Small intestine (tissue), 16 donors: ENCODE measurements at places on chromosomes 3 and 15.

DNA sequence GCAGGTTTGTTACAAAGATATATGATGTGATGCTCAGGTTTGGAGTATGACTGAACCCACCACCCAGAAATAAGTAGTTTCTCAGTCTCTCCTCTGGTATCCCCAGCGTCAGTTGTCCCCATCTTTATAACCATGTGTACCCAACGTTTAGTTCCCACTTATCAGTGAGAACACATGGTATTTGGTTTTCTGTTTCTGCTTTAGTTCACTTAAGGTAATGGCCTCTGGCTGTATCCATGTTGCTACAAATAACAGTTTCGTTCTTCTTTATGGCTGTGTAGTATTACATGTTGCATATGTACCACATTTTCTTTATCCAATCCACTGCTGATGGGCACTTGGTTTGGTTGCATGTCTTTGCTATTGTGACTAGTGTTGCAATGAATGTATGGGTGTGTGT lies 132.3 kb downstream of the LMLN start:
- no peak for DNase-seq

- DNase-seq = no peak
Observed at GRCh38 chr3:98326105-98326893, 27.4 kb upstream of the OR5K4 start.

- DNase-seq = no peak
Observed at GRCh38 chr3:98095882-98096281, 8.9 kb downstream of the OR5AC2 start.

- DNase-seq = no peak
Observed at GRCh38 chr15:35784745-35785144, 238.8 kb upstream of the DPH6 start.

DNA sequence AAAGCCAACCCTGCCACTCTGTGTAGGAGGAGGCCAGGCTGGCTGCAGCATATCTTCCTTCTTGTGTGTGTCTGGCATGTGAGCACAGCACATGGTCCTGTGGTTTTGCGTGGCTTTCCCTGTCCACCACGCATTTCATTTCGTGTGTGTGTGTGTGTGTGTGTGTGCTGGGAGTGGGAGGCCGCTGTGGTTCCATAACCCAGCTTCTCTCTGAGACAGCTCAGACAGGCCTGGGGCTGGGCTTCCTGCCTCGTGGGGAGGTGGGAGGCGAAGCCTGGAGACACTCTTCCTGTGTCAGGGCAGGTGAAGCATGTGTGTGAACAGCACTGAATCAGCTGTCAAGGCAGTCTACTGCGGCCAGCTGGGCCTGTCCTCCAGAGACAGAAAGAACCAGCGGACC lies 16.0 kb upstream of the MRPS22 start:
- no peak for DNase-seq

DNA sequence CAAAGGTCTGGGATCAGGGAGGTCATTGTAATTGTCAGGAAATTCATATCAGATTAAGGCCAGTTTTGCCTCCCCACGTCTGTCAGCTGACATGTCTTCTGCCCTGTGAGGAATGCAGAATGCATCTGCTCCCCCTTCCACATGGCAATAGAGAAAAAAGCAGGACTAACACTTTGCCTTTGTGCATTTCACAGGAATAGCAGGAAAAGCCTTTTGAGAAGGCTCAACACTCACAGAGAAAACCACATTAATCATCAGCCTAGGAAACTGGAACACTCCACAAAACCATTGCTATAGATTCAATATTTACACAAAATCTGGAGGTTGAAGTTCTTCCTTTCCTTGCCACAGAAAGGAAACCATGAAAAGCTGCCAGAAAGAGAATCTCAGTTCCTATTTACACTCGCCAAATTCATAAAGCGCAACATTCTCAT lies 165.2 kb upstream of the HES1 start:
- DNase-seq = peak; percentile 20

- no peak for DNase-seq
Observed at GRCh38 chr15:96598514-96598913, 268.0 kb downstream of the NR2F2 start.

DNA sequence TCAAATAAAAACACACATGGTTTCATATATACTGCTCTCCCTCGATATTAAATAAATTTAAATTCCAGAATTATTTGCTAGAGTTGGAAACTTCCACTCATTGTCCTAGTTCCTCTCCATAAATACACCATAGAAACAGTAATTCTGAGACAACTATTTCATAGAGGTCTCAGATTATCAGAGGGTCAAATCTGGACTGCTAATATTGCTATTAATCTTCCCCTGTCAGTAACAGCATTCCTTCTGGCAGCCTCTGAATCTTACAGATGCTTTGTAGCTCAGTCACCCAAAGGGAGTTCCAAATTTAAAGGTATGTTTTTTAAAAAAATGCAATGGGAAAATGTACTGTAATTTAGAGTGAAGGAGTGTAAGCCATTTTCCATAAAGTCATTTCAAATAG lies 428.8 kb downstream of the PYDC2 start:
- DNase-seq = no peak

GRCh38 chr3:133991637-133992036 lies 38.1 kb downstream of the SLCO2A1 start:
- DNase-seq = no peak

DNA sequence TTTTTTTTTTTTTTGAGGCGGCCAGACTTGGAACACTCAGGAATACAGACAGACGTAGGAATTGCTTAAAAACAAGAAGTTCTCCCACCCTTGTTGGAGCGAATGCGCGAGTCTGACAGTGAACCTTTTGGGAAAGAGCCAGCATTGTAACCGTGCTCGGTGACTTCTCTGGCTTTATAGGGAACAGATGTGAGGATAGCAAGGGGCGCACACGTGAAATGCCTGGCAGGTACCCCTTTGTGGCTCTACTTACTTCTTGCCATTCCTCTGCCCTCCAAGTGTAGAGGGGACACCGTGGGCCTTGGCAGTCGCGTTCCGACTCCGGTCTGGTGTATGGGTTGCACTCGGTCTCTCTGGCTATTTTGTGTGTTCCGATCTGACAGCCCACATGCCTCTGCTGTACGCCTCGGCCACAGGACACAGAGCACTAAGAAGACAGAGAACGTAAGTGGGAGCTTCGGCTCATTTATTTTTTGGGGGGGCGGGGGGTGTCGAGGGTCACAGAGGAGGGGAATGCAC lies 126.4 kb downstream of the ADAMTS9 start:
- DNase-seq = no peak

DNA sequence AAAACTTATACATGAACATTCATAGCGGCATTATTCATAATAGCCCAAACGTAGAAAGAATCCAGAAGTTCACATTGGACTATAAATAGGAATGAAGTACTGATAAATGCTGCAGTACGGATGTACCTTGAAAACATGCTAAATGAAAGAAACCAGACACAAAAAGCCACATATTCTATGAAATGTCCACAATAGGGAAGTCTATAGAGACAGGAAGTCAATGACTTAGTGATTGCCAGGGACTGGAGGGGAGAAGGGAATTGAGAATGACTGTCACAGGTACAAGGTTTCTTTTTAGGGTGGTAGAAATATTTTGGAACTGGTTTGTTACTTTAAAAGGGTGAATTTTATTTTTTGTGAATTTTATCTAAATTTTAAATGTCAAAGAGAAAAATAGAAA lies 71.4 kb upstream of the SKOR1 start:
- no peak for DNase-seq

DNA sequence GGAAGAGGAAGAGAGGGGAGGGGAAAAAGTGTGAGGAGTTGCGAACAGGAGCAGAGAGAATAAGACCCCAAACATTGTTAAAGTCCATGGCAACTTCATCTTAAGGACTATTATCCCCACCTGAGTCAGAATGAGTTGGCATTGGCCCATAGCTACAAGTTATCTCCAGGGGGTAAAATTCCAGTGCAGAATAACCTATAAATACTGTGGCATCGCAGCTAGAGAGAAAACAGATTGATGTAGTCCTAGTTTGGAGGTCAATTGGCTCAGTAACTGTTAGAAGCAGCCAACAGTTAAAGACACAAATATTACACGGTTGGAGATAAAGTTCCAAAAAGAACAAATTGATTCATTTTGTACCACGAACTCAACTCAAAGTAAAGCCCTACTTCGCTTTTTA lies 313.9 kb upstream of the CCDC54 start:
- no peak for DNase-seq

GRCh38 chr3:50347187-50347813 lies 1.8 kb upstream of the ZMYND10 start:
- peak; percentile 83 for DNase-seq

- DNase-seq = peak; percentile 65
Observed at GRCh38 chr3:115077501-115078250, 69.4 kb downstream of the ZBTB20 start.

- DNase-seq = no peak
Observed at GRCh38 chr15:39400821-39401550, 179.9 kb upstream of the THBS1 start.

GRCh38 chr3:188942191-188942590 lies 229.6 kb upstream of the TPRG1 start:
- no peak for DNase-seq

DNA sequence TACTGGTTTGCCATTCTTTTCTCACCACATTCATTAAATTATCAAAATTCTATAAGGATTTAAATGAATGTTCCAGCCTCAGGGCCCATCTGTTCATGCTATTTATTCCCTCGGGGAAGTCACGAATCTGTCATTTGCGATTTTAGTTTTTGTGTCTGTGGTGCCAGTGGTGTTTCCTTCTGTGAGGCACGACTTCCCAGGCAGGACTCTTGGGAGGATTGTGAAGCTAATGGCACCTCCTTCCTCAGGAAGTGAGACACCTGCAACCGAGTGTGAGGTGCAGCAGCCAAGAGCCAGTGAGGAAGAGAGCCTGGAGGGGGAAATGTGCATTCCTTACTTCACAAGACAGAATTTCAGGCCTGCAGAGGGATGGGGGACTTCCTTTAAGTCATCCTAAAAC lies 24.1 kb downstream of the SV2B start:
- no peak for DNase-seq

DNA sequence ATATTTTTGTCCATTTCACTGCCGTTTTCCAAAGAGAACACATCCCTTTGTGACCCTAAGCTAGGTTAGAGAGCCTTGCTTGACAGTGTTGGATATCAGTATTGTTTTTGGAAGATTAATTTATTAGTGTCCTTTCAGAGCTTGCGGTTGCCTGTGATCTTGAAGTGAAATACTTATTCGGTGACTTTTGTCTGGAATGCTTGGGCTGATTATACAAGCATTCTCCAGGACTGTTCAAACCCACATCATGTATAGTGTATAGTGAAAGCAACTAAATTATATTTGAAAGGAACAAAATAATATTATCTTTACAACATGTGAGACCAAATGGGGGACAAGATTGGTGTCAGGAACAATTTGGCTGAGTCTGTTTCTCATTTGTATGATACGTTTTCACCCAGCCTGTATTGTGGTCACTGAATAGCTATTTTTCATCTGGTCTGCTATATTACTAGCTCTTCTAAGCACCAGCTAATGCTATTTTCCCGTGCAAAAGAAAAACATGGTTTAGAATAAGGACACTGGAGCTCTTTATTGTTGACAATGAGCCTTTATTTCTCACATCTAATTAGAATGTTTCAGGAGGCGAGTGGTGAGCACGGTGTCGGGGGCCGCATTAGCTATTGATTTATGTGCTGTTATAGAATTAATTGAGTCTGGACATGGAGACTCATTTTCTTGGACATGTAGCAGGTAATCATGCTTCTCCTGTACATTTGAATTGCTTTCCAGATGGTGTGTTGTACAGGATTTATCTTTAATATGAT lies 158.1 kb downstream of the APBA2 start:
- no peak for DNase-seq

GRCh38 chr3:154428286-154429206 lies 1.4 kb downstream of the GPR149 start:
- DNase-seq = no peak
